ENCODE measurements at places on chromosomes 5 and 9.

GRCh38 chr9:96394832-96395496, 11.5 kb upstream of the SLC35D2 start:
- no peak for DNase-seq

DNA sequence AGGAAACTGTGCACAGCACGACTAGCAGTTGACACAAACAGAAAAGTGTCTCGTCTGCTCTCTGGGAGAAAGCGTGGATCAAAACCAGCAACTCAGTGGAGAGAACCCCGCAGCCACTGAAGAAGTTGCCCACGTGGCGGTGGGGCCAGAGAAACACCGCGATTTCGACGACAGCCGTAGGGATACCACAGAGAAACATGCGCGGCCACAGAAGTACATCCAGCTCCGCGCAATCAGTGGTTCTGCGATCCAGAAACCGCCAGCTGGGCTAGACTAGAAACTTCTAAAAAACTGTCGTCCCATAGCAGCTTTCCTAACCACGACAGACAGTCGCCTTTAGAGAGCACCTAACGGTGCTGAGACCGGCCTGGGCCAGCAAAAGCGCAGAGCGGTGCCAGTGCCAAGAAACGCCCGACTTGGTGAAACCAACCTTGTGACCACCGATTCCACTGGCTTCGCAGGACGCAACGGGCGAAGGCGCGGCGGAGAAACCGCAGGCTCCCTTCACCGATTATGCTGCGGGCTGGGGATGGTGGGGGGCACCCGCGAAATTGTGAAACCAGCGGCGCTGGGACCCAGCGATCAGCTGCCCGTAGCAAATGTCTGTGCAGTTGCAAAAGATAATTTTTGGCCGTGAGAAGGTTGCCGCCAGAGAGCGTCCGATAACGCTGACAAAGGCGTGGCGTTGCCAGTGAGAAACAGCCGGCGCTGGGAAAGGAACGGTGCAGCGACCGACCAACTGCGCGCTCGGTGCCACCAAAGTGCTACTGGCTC, 2.7 kb upstream of the ANXA2R start:
- peak; percentile 45 for DNase-seq

DNA sequence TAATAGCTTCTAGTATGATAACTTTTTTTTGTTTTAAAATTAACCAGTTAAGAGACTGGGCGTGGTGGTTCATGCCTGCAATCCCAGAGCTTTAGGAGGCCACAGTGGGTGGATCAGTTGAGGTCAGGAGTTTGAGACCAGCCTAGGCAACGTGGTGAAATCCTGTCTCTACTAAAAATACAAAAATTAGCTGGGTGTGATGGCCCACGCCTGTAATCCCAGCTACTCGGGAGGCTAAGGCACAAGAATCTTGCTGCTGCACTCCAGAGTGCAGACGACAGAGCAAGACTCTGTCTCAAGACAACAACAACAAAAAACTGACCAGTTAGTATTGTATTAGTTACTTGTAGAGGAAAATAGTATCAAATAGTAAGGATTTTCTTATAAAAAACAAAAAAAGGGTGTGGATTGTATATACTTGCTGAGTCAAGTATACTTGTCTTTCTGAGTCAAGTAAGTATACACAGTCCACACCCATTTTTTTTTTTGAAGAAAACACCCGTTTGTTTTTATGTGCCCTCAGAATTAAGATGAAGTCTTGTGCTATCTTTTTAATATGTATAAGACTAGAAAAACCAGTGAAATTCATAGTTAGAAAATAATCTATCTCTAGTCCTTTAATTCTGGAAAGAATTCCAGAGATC, 25.3 kb downstream of the UBAP1 start:
- DNase-seq = no peak

GRCh38 chr5:43533646-43534045, 18.7 kb upstream of the C5orf34 start:
- DNase-seq = no peak

DNA sequence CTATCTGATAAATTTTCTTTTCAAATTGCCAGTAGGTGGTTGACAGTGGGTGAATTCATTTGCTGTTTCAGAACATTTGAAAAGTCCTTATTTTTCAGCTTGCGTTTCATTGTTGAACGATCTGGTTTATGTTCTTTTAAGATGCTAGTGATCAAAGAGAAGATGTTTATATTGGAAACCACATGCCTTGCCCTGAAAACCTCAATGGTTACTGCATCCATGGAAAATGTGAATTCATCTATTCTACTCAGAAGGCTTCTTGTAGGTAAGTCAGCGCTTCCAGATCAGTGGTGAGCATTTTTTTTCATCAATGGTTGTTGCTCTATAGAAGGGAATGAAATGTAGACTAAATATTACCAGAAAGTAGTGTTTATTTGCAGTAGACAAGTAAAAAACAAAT, 16.6 kb upstream of the CAVIN4 start:
- no peak for DNase-seq

DNA sequence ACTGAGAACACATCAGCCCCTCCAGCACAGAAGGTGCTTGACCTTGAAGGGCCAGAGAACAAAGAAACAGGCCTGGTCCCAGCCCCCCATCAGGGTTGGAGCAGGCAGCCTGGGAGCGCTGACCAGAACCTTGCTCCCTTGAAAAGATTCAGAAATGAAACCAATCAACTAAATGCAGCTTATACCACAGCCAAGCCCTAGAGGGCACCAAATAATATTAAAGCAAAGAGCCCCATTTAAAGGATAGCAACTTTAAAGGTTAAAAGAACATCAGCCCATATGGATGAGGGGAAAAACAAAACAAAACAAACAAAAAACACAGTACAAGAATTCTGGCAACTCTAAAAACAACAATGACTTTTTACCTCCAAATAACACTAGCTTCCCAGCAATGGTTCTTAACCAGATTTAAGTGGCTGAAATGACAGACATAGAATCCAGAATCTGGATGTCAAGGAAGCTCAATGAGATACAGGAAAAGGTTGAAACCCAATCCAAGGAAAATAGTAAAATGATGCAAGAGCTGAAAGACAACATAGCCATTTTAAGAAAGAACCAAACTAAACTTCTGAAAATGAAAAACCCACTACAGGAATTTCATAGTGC, 471.9 kb downstream of the MTRR start:
- no peak for DNase-seq

GRCh38 chr5:16564248-16564867, 52.4 kb downstream of the RETREG1 start:
- DNase-seq = no peak

GRCh38 chr9:6880626-6881025, 122.9 kb downstream of the KDM4C start:
- no peak for DNase-seq

DNA sequence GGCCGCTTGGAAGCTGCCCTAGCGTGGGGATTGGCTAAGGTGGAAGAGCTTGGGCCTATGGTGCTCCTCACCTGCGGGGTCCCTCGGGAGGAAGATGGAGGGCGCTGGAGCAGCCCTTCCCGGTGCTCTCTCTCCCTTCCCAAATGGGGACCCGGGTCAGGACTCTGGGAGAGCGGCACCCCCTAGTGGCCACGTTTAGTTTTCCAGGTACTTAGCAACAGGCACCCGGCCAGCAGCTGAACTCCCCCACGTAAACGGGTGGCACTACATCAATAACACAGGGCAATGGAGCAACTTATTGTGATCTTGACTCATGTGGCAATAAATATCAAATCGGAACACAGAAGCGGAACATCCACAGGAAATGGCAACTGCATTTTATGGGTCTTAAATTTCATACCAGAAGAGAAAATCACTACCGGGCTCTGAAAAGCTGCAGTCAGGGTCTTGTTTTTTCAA, 316.6 kb downstream of the AGTPBP1 start:
- peak; percentile 11 for DNase-seq

- DNase-seq = no peak
Observed at GRCh38 chr5:151683444-151683843, 3.3 kb downstream of the SPARC start.

- DNase-seq = no peak
Observed at GRCh38 chr5:168153876-168154270, 137.6 kb upstream of the WWC1 start.

DNA sequence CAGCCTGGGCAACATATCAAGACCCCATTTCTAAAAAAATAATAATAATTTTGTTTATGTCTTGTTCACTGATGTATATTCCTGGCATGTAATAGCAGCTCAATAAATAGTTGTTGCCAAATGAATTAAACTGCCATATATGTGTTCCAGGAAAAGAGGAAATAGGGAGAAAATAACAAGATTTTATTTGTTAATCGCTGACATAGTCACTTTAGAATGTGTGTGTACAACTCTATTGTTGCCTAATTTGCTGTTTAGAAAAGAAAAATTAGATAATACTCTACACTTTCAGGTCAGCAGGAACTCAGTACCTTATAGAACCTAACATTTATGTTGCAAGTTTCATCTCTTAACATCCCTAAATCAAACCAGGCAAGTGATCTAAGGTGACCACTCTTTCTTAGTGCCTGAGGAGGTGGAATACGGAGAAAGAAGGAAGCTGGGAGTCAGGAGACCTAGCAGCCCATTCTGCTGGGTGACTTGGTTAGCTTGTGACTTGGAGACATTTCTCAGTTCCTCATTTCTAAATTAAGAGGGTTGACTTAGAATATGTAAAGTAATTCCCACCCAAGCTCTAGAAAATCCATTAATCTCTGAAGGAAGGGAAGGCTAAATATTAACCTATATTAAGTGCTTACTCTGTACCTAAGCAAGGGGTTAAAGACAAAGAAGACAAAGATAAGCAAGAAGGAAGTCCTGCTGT, 110.3 kb upstream of the IQGAP2 start:
- no peak for DNase-seq

DNA sequence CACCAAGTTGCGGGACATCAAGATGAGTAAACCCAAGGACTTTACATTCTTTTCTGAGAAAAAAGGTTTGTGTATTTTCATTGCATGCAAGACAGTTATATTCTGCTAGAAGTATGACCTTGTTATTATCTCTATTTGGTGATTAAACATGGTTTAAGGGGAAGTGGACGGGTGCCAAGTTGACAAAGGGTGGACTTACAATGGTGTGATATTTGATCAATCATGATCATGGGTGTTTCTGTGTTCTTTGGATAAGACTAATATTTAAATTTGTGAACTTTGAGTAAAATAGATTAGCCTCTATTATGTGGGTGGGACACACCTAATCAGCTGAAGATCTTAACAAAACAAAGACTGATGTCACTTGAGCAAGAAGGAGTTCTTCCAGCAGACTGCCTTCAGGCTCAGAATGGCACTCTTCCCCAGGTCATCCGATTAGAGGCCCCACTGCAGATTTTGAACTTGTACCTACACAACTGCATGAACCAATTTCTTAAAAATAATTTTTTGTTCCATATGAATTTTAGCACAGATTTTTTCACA, 782.9 kb downstream of the CDH12 start:
- no peak for DNase-seq

DNA sequence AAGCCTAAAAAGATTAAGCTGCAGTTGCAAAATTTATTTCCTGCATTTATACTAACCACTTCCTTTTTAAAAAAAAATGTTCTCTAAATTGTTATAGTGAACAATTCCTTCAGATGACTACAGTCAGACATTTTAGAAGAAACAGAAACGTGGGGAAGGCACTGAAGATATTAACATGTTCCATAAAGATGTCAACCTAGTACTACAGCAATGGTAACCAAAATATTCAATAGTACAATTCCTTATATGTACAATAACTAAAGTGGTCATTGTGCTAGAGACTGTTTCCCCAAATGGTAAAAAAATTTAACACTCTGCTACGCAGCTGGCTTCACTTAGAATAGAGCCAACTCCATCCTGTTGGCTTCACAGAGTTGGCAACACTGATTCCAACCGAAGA, 97.7 kb downstream of the FNBP1 start:
- DNase-seq = no peak

DNA sequence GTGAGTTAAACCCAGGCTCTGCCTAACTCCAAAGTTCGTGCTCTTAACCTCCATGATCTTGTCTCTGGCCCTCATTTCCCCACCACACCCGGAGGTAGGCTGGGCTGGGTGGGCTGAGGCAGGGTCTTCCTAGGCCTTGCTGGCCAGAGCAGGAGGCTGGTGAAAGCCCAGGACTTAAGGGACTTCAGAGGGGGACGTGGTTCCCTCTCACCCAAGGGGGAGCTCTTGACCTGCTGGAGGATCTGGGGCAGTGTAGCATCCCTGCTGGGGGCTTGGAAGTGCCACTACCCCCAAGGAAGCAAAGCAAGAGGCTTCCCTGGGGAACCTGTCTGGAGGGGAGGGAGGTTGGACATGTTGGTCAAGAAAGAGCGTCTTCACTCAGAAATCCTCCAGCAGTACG, 14.7 kb downstream of the PITX1 start:
- DNase-seq = no peak

GRCh38 chr9:90927496-90927895, 125.9 kb downstream of the SYK start:
- DNase-seq = no peak

DNA sequence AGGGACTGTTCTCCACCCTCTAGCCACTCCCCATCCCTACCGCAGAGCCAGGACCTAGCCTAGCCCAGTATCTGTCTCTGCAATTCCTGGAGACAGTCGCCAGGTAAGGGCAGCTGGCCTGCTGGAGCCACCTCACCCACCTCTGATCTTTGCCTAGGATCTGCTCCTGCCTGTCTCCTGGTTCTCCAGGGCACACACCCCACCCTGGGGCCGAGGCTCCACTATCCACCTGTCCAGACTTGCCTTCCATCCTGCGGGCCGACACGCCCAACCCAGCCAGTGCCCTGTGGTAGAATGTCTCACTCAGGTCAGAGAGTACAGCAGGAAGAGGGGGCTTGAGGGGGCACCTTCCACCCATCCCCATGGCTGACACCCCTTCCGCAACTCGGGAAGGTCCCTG, 15.7 kb upstream of the AQP7 start:
- DNase-seq = no peak

DNA sequence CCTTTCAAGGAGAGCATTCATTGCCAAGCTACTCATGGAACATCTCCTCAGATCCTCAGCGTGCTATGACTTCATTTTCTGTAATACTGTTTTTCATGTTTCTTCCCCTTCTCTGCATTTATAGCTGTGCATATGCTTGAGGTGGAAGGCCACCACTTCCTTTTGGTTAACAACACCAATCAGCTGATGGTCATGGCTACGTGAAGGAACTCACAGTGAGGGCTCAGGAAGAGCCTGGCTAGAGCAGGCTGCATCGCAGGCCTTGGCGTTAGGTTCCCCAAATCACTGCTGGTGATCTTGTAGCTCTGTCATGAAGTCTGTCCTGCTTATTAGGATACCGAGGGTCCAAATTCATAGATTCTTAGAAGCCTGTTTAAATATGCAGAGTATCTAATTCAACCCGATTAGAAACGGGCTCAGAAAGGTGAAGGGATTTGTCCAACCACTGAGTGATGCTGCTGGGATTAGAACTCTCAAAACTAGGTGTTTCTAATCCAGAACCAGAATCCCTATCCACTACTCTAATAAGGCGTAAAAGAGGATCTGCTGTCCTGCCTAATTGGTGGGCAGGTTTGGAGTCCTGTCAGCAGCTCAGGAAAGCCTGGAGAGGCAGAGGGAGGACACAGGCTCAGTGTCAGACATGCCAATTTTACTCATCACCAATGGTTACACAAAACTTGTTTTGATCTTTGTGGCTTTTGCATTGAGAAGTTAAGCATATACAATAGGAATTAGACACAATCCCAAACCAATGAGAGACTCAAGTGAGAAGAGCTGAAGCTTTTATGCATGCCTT, 7.5 kb downstream of the SYK start:
- no peak for DNase-seq

Measured in activated T-cell treated with anti-CD3 and anti-CD28 coated beads for 24 hours (primary cell).